SHP77 treated with DMSO at 0.1 percent for 48 hours (cell line): ENCODE measurements at places on chromosomes 16 and 17.

DNA sequence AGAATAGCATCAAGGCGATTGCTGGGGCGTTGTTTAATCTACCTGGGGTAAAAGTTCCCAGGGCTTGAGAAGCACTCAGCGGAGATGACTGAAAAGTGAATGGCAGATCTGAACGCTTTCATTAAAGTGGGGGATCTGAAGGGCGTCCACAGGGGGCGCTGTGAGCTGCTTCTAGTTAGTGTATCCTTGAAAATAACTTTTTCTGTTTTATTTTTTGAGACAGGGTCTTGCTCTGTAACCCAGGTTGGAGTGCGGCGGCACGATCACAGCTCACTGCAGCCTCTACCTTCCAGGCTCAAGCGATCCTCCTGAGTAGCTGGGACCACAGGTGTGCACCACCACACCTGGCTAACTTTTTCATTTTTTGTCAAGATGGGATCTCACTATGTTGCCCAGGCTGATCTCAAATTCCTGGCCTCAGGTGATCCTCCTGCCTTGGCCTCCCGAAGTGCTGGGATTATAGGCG, 360.4 kb downstream of the SEC14L1 start:
- DNase-seq: no peak

GRCh38 chr16:19728636-19728965, 10.5 kb downstream of the IQCK start:
- DNase-seq: no peak

DNA sequence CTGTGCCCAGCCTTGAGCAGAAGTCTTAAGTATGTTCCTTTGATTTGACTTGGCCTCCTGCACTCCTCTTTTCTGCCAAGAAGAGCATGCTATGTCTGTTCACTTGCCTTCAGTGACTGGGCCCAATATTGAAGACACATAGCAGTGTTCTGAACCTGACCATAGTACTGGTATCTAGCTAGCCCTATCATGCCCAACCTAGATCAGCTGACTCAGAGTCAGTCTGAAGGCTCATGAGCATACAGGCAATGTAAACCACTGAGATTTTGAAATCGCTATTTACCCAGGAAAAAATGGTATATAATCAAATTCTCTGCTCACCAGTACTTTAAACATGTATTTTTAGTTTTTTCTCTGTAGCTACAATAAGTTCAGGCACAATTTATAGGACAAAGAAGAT, 129.4 kb downstream of the TANC2 start:
- DNase-seq: no peak

GRCh38 chr17:8947201-8947600, 18.3 kb downstream of the PIK3R5 start:
- DNase-seq: no peak

DNA sequence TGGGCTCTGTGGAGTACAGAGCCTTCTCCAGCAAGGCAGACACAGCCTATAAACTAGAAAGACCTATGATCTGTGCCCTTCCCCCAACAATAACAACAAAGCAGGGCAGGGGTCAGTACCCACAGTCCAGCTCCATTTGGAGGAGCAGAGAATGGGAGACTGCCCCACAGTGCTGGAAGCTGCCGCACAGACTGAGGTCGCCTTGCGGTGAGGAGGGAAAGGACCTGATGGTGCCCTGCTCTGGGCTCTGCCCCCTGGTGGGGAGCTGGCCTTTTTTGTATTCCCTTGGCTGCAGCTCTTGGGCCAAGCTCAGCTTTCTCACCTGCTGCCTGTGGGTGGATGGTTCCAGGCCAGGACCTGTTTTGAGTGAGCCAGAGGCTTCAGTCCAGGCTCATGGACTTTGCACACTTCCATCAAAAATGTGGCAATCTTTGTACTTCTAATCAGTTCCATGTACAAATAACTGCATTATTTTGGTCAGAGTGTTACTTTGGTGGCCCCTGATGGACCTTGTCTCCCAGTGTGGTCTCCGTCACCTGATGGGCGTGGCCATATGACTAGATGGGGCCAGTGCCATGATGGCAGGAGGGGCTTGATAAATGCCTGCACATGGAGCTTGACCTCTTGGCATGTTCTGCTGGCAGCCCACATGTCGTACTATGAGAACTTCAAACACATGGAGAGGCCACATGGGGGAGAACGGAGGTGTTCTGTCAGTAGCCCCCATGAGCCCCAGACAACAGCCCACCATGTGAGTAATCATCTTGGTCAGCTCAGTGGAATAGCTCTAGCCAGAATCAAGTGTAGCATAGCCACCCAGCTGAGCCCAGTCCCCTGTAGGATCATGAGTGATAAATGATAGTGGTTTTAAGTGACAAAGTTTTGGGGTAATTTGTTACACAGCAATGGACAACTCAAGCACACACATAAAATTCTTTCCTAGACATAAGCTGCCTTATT, 24.2 kb downstream of the B9D1 start:
- DNase-seq: peak; percentile 61

GRCh38 chr17:56821847-56822534, 11.7 kb downstream of the C17orf67 start:
- no peak for DNase-seq

DNA sequence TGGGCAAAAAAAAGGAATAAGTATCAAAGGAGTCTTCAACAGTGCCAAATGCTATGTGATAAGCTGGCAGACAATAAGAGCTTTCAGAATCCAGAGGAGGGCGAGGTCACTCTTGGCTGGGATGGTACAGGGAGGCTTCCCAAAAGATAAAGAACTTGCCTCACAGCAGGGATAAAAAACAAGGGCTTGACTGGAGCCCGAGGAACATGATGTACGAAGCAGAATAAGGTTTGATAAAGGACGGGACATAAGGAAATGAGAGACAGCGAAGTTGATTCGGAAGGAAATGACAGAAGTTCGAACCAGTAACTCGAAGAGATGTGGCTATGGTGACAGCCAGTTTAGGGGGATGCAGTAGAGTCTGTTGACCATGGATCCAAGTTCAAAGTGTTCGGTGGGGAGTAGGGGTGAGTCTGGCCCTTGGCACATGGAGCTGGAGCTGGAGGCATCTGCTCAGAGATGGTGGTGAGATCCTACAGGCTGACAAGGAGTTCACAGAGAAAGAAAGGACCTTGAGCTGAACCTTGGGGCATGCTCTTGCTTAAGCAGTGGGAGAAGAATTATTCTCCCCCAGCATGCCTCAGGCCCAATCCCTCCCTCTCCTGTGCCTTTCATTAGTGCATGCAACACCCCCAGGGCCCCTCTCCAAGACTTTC, 137.6 kb upstream of the RCVRN start:
- DNase-seq: no peak

DNA sequence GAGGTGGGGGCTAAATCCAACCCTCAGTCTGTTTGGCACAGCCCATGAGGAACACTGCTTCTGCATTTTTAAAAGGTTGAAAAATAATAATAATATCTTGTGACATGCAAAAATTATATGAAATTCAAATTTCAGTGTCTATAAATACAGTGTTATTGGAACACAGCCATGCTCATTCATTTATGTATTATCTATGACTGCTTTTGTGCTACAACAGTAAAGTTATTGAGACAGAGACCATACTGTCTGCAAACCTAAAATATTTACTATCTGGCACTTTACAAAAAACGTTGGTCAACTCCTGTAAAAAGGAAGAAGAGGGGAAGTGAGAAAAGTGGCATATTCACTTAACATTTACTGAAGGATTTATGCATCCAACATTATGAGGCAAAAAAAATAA, 3.1 kb downstream of the ABCA5 start:
- DNase-seq: no peak

DNA sequence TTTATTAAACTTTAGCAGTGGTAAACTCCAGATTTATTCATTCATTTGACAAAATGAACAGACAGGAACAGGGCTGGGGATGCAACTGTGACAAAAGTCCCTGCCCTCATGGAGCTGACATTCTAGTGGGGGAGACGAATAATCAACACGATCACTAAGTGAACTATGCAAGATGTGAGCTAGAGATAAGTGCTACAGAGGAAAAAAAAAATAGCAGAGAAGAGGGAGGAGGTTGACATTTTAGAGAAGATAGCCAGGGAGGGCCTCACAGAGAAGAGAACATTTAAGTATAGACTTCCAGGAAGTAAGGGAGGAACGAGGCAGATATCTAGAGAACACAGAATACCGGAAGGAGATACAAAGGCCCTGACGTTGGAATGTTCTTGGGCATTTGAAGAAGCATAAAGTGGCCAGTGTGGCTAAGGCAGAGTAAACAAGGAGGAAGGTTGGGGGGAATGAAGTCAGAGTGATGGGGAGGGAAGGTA, 17.9 kb upstream of the AP1G1 start:
- DNase-seq: no peak

DNA sequence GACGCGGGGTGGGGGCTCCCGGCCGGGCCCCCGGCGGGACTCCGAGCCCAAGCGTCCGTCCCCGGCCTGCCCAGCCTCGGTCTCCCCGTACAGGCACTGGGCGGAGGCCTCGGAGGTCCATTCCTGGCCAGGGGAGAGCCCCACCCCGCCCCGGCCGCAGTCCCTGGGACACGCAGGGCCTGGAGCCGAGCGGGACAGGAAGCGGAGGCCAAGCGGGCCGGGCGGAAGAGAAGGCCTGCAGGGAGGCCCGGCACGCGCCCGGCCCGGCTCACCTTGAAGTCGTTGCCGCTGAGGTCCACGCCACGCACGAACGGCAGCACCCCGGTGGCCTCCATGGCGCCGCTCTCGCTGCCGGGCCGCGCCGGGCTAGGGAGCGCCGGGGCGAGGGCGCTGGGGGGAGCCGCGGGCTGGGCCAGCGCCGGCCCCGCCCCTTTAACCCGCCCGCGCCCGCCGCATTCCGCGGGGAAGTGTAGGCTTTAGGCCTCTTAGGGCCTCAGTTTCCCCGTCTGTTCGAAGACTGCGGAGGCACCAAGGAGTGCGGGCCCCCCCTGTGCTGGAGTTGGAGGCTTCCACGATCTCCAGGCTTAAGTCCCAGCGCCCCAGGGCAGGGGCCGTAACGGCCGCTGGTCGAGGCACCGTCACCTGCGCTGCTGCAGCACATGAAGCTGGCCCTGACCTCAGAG, at the start of gene FLII:
Gene FLII, minus strand, starts transcription at position 383 of the 683 bp plus-strand sequence. Its CDS starts 48 bp downstream, at position 335.
- DNase-seq: peak; percentile 38

GRCh38 chr17:9672691-9673090, 27.4 kb downstream of the USP43 start:
- no peak for DNase-seq
